ENCODE measurements at places on chromosomes 16 and 17. TPM values are rescaled to one million over a fixed set of nuclear protein-coding genes. Genes with fewer than 3 reads are reported as not detected.

Gene ACE
- total RNA-seq = 11.6 TPM

Gene KRT27
- not detected for total RNA-seq

Gene SYNGR3
- total RNA-seq = 1.8 TPM

Gene NRN1L
- total RNA-seq = 2.1 TPM

Gene KRTAP9-2
- not detected for total RNA-seq

Gene WFIKKN1
- total RNA-seq = 0.40 TPM

Gene GFAP
- total RNA-seq = 7.0 TPM

- no peak for DNase-seq
Observed at GRCh38 chr16:81940781-81941560, 70.3 kb downstream of the SDR42E1 start.

DNA sequence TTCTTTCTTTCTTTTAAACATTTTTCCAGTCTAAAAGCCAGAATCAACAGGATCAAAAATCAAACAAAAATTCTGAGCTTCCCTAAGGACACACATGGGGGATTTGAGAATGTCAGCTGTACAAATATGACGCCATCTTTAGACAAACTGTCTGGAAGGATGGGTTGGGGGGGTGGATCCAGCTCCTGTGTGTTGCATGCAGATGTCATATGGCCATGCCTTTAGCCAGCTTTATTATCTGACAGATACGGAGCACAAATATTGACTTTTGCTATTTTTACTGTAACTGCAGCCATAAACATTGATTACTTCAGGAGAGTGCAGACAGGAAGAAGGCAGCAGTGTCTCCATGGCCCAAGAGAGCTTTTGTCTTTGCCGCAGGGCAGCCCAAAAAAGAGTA is 279.4 kb upstream of the ELAC2 start:
- DNase-seq = no peak

- DNase-seq = no peak
Observed at GRCh38 chr17:78747488-78747887, 34.6 kb downstream of the CYTH1 start.

DNA sequence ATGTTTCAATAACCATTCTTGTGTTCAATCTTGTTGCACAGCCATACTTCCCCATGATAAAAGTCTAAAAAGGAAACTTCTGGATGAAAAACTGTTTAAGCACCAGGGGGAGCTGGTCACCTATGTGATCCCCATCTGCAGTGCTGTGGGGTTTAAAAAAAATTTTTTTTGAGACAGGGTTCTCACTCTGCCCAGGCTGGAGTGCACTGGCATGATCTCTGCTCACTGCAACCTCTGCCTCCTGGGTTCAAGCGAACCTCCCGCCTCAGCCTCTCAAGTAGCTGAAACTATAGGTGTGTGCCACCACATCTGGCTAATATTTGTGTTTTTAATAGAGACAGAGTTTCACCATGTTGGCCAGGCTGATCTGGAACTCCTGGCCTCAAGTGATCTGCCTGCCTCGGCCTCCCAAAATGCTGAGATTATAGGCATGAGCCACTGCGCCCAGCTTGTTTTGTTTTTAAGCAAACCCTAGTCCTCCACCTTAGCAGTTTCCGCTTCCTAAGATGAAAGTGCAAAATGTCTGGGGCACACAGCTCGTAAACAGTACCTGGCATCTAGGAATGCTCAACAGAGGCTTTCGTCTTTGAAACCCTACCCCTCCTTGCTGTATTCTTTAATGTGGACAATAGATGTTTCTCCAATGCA is 25.4 kb downstream of the DNAJA2 start:
- no peak for DNase-seq

- DNase-seq = peak; percentile 12
Observed at GRCh38 chr16:66590322-66590721, 11.1 kb downstream of the CMTM2 start.

GRCh38 chr16:75550211-75550662 is 5.8 kb downstream of the TMEM231 start:
- no peak for DNase-seq

- no peak for DNase-seq
Observed at GRCh38 chr17:32798938-32799337, 78.0 kb downstream of the MYO1D start.

DNA sequence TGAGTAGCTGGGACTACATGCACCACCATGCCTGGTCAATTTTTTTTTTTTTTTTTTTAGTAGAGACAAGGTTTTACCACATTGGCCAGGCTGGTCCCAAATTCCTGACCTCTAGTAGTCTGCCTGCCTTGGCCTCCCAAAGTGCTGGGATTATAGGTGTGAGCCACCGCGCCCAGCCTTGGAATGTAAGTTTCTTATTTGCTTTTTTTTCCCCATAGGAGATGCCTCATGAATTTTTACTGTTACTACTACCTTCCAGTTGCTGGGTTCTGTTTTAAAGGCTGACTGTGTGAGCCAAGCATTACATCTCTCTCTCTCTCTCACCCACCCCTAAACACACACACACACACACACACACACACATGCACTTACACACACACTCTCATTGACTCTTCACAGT is 112.6 kb downstream of the RGS9 start:
- no peak for DNase-seq

GRCh38 chr16:5349670-5350517 is 252.3 kb upstream of the EEF2KMT start:
- DNase-seq = no peak

DNA sequence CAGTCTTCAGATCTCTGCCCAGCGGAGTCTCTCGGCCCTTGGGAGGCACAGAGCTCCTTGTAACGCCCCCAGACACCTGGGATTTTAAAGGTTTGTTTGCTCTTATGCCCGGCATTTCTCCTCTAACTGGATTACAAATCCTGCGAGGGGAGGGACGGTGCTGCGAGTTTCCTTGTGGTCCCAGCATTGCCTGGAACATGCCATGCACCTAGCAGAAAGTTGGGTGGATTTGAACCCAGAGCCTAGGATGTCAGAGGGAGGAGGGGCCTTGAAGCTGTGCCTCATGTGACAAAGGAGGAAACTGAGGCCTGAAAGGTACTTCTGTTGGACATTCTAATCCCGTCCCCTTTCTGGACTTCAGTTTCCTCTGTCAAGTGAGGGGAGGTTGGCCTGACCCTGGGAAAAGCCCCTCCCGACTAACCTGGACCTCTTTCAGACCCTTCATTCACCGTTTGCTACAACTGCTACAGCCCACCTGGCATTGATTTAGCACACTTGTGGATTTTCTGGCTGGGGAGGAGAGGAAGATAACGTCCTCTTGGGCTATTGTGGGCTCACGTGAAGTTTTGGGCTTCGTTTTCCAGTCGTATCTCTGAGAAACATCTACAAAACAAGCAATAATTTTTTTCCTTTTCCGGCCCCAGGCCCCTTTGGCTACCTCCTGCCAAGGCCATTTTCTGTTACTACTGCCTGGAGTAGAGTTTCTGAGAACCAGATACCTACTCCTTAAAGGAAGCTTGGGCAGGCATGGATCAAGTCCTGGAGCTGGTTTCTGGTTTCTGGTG is 30.9 kb downstream of the MRC2 start:
- no peak for DNase-seq

DNA sequence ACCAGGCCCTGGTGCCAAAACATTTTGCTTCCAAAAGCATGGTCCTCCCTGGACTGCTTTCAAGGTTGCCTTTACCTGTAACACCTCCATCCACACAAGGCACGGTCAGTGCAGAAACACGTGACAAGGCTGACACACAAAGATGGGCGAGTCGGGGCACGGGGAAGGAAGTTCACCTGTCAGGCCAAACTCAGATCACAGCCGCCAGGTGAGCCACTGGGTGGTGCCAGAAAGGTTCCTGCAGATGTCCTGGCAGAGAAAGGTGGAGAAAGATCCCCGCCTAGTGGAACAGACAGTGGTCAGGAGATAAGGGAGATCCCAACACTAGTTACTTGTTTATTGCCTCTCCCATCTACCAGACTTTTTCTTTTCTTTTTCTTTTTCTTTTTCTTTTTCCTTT is 155.3 kb downstream of the AIPL1 start:
- DNase-seq = no peak

GRCh38 chr16:88491560-88492310 is 38.7 kb downstream of the ZFPM1 start:
- no peak for DNase-seq

DNA sequence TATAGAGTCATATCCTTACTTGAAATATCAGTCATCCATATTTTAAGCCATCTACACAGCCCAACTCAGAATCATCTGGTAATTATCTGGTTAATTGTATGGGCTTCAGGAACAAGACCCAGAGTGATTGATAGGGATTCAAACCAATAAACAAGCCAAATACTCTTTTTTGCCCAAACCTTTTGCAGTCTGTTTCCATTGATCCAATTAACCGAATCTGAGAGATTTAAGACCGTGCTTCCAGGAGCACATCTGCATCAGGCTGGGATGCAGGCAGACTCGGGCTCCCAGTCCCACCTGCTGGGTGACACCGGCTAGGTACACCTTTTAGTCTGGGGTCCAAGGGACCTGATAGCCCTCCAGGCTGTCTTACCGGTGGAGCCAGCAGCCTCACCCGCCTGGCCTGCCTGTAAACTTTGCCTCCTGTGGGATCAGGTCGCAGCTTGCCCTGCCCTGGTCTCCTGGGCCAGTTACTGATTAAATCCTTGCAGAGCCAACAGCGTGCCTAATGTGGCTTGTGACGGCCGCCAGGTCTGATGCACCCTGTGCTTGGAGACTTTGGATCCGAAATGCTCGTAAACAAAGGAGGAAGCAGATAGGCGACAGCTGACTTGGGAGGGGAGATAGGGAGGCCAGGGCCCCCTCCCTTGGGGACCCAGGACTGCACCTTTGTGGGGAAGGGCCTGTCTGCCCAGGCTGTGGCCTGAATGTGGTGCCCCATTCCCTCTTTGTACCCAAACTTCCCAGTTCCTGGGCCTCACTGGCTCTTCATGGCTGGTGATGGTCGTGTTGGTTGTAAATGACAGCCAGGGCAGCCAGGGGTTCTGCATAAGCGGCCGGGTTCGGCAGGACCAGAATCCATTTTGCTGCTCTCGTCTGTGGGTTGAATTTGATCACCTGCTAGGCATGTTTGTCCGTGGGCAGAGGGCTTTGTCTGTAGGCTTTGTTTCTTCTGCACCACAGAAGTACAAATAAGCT is 3.8 kb downstream of the CMIP start:
- no peak for DNase-seq

GRCh38 chr16:56143666-56144065 is 47.6 kb upstream of the GNAO1 start:
- DNase-seq = no peak

DNA sequence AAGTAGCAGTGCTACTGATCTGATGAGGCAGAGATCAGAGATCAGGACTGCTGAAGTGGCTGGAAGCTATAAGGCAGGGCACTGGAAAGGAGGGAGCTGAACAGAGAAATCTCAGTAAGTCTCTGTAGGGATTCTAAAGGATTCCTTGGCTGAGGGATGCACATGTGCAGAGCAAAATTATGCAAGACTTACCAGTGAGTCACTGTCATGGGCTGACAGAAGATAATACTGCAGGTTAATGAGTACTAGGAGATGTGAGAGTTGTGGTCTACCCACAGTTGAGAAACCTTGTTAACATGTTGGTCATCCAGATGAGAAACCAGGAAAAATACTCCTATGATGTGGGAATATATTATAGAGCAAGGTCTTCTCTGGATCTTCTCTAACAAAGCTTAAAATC is 378.1 kb downstream of the HAPSTR1 start:
- DNase-seq = no peak

DNA sequence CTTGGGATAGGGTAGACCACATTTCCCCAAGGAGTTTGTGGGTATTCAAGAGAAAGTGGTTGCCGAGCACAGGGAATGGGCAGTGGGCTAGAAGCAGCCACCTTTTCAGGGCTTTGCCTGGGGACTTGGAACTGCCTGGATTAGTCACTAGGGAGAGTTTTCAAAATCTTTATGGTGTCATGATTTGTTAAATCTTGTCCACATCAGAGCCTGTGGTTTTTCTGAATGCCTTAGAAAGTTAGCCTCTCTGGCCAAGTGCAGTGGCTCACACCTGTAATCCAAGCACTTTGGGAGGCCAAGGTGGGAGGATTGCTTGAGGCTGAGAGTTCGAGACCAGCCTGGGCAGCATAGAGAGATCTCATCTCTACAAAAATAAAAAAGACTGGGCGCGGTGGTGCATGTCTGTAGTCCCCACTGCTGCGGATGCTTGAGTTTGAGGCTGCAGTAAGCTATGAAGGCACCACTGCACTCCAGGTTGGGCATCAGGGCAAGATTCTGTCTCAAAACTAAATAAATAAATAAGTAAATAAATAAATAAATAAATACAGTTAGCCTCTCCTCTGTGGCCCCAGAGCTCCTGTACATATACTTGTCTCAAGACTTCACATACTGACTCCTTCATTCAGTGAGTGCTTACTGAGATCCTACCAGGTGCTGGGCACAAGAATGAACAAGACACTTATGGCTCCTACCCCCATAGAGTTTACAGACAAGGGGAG is 76.3 kb upstream of the HNF1B start:
- DNase-seq = no peak

- DNase-seq = no peak
Observed at GRCh38 chr16:85475233-85475632, 137.9 kb upstream of the GSE1 start.

GRCh38 chr17:64326420-64327054 is 63.5 kb upstream of the TEX2 start:
- peak; percentile 93 for DNase-seq

GRCh38 chr17:41739661-41740352 is 5.4 kb upstream of the HAP1 start:
- DNase-seq = no peak

- no peak for DNase-seq
Observed at GRCh38 chr16:79571903-79572535, 28.5 kb downstream of the MAF start.

DNA sequence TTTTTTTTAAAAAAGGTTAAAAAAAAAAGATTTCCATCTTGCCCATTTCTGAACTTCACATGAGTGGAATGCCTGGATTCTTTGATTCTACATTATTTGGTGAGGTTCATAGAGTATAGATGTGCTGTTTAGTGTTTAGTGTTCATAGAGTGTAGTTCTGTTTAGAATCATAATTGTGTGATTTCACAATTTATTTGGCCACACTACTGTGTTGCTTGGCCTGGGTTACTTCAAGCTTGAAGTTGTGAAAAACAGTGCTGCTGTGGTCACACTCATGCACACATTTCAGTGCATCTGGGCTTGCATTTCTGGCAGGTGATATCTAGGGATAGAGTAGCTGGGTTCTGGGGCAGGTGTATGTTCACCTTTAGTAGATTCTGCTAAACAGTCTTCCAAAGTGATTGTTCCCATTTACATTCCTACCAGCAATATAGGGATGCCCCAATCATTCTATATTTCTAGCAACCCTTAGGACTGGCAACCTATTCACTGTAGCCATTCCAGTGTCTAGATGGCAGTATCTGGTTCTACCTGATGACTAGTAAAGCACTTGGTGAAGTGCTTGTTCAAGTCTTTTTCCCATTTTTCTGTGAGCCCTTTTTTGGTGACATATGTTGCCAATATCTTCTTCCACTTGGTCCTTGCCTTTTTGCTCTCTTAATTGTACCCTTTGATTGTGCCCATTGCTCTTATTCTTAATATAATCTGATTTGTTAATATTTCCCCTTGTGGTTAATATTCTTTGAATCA is 50.6 kb upstream of the RBFOX3 start:
- no peak for DNase-seq

DNA sequence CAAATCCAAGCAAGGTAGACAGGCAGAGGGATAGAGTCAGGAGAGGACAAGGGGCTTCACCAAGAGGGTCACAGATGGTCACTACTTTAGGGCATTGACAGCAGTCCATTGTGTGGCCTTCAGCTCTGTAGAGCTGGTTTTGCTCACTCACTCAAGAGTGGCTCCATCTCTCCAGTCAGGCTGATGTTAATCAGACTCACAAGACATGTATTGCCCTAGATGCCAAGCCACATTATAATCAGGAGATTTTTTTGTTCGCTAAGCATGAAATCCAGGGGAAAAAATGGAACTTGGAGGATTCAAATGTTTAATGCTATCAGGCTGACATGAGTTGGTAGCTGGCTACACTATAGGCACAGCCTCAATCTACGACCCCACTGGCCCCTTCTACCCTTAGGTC is 32.5 kb downstream of the CD300LF start:
- DNase-seq = no peak
